ENCODE measurements at places on chromosomes 7 and 10. TPM values are rescaled to one million over a fixed set of nuclear protein-coding genes. Genes with fewer than 3 reads are reported as not detected.

DNA sequence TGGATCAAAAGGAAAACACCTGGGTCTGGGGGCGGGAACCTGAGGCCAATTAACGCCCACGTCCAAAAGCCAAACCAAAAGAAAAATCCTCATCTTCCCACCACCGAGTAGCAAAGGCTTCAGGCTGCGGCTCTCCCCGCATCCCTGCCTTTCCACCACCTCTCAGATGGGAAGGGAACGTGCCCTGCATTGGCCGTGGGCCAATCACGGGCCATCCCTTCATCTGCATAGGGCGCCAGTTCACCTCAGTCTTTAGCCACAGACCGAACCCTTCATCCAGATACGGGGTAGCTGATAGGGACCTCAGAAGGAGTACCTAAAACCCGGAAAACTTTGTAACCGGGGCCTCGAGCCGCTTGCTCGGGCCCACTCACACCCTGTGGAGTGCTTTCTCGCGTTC lies 626 bp downstream of the PRPF18 start:
- no peak for DNase-seq

- DNase-seq = no peak
These were observed 73.6 kb downstream of the COL26A1 start for GRCh38 chr7:101436221-101436735.

- no peak for DNase-seq
These were observed 195.5 kb upstream of the CCDC6 start for GRCh38 chr10:60101821-60102220.

DNA sequence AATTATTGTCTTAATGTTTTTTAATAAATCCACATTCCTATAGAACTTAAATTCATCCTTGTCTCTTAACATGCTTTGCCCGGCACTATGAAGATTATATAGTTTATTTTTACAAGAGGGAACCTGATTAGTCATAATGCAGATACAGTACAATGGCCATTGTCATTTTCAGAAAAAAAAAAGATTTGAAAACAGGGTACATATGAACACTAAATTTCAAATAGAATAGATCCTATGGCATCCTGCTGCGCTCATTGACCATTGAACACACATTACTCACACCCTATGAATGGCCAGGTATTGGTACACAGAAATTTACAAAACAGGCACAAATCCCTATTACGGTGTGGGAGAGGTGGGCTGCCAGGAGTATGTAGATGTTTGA lies 2.0 kb upstream of the KLF6 start:
- no peak for DNase-seq

- no peak for DNase-seq
These were observed 6.5 kb upstream of the WDR86 start for GRCh38 chr7:151416112-151416940.

GRCh38 chr7:130943981-130944380 lies 210.0 kb upstream of the KLF14 start:
- DNase-seq = no peak

DNA sequence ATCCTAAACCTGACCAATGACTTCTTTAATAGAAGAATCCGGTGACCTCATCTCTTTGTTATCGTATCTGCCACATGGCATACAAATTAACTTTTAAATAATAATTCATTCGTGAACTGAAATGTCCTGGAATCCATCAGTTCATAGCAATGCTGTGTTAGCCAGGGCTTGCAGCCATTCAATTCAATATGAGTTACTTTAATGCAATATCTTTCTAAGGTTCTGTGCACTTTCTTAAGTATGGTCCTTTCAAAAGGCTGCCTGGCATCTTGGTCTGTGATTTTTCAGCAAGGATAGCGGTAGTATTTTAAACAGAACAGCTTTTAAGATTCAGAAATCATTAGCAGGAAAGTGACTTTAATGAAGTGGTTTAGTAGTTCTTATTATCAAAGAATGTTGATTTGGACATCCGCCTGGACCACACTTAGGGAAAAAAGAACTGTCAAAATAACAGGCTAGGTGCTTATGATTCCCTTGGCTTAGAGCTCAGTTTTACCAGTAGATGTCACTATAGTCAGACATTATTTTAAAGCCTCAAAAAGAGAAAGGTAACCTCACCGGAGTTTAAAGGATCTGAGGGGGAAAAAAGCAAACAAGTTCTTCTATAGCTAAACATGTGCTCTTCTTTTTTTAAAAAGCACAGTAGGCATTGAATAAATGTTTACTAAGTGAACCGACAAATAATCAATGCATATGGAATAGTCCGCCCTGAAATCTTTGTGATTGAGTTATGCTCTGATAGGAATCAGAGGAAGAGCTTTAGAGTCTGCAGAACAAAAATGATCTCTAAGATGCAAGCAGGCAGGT lies 22.7 kb downstream of the SLC35G1 start:
- no peak for DNase-seq

DNA sequence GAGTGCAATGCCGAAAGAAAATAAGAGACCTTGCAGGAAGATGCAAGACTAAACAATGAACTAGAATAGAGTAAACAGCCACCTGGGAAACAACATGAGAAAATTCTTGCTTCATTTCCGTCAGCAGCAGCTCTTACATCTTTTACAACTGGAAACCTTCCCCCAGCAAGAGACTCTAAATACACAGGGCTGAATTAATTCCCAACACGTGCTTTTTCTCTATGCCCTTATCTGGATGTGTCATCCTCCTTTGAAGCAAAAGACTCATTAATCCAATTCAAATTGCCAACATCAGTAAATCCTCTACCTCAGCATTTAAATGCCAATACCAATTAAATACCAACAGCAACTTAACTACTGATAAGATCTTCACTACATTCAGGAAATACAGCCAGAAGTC lies 99.0 kb upstream of the PDE1C start:
- DNase-seq = no peak

GRCh38 chr10:770975-771374 lies 81.5 kb upstream of the DIP2C start:
- no peak for DNase-seq

CDC14C gene
- total RNA-seq = not detected

AKR1B1 gene
- total RNA-seq = 104 TPM

SKIDA1 gene
- total RNA-seq = 0.54 TPM

CALCR gene
- not detected for total RNA-seq

PODXL gene
- total RNA-seq = 0.18 TPM

HOXA10 gene
- total RNA-seq = not detected

ZNF804B gene
- not detected for total RNA-seq

RAMP3 gene
- total RNA-seq = not detected
